ENCODE measurements at places on chromosomes 5 and 9.

- no peak for DNase-seq
These were observed 30.2 kb upstream of the CCNG1 start for GRCh38 chr5:163407034-163407655.

GRCh38 chr9:109238655-109239054, 71.6 kb upstream of the FRRS1L start:
- no peak for DNase-seq

GRCh38 chr5:174094857-174095606, 49.5 kb downstream of the NSG2 start:
- no peak for DNase-seq

DNA sequence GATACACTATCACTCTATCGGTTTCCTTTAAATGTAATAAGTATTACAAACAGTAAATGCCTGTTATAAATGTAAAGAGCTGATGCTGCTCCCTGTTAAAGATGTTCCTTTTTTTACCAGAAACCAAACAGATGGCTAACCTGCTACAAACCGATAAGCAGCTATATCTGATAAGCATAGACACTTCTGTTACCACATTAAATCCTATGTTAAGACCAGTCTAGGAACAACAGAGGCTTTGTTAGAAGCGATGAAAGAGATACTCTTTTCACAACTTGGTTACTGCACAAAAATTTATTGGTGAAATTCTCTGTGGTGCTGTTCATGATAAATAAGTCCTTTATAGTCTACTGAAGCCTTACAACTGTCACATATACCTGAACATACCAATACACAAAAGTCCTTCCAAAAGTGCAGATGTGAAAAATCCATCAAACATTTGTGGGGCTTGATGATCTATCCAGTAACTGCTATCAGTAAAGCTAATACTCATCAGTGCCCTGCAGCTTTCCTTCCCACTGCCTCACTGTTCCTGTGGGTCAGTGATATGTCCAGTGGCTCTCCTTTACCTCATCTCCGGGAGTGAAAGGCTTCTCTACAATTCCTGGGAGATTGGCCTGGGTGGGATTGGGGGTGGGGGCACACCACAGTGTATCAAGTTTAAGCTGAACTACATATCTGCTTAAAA, 25.8 kb upstream of the PRXL2C start:
- no peak for DNase-seq

- no peak for DNase-seq
These were observed 78.5 kb upstream of the SPATA31D4 start for GRCh38 chr9:81849631-81850259.
